ENCODE measurements at places on chromosomes 6 and 20.

GRCh38 chr6:64255000-64255399 lies 619.4 kb downstream of the PHF3 start:
- DNase-seq: no peak

- no peak for DNase-seq
These were observed 216.5 kb upstream of the SSTR4 start for GRCh38 chr20:22818636-22819035.

DNA sequence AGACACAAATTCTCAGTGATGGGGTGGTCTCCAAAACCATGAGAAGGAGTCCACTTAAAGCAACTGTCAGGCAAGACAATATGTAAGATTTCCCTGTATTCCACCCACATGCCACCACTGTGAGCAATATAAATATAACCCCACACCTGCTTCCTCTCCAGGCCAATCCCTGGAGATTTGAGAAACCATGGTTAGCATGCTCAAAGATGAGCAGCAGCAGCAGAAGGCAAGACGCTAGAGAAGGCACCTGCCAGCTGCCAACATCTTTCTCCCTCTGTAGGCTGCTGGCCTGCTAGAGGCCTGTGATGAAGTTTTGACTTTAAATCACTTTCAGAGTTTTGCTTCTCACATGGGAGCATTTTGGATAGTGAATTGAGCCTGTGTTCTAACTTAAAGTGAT lies 7.9 kb upstream of the SOD2 start:
- DNase-seq: no peak

GRCh38 chr6:6919173-6919572 lies 188.6 kb upstream of the RREB1 start:
- DNase-seq: no peak

GRCh38 chr6:22071270-22072041 lies 225.4 kb downstream of the PRL start:
- DNase-seq: peak; percentile 5

GRCh38 chr20:53463101-53463972 lies 130.3 kb downstream of the ZNF217 start:
- DNase-seq: no peak

DNA sequence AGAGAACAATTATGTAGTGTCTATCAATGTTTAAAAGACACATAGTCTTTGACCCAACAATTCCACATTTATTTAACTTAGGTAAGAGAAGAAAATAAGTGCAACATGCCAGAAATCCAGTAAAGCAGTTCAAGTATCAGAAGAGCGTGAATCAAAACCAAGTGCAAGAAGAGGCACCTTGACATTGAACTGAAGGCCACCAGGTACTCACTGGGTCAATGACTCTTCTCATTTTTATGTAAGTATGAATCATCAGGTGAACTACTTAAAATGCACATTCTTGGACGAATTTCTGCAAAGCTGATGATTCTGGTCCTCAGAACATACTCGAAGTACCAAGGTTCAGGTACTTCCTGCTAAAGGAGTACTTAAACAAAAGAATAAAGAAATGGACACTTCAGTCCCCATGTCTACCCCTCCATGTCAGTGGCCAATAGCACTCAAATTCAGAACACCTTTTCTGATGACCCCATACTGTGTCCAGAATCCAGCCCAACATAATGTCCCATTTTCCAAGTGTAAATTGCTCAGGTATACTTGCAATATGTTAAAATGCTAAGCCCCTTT lies 481.9 kb downstream of the GJA1 start:
- no peak for DNase-seq

- no peak for DNase-seq
These were observed 15.9 kb downstream of the PRDM1 start for GRCh38 chr6:106102034-106102433.

DNA sequence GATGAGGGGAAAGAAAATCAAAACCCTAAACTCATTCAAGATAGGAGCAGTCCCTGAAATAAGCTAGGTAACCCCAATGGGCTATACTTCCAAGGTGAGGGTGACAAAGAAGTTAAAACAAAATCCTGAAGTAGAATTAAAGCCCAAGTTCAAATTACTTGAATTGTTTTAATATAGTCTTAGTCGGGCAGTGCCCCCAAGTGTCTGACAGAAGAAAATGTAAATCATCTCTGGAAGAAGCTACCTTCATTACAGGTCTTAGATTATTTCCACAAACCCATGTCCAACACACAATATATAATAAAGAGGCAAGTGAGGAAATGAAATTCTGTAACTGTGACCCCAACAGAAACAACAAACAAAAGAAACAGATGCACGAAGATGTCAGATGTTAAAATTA lies 36.8 kb upstream of the L3MBTL3 start:
- no peak for DNase-seq

- DNase-seq: no peak
These were observed 18.3 kb downstream of the RTN4IP1 start for GRCh38 chr6:106611030-106611429.

DNA sequence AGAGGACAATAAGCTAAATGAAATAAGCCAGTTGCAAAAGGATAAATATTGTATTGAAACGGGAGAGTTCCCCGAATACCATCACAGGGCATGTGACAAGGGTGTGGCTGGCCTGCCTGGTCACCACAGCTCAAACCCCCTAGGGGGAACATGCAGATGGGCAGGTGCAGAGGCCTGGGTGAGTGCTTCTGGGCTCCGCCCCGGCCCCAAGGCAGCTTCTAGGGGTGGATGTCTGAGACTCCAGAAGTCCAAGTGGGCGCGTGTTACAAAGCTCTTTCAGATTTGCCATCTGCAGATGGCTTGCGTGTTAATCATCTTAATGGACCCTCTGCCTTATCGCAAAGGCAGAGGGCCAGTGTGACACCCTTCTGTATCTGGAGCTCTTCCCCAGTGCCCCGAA lies 559.2 kb upstream of the IMPG1 start:
- DNase-seq: no peak

GRCh38 chr6:110322151-110322873 lies 35.8 kb downstream of the METTL24 start:
- DNase-seq: no peak

DNA sequence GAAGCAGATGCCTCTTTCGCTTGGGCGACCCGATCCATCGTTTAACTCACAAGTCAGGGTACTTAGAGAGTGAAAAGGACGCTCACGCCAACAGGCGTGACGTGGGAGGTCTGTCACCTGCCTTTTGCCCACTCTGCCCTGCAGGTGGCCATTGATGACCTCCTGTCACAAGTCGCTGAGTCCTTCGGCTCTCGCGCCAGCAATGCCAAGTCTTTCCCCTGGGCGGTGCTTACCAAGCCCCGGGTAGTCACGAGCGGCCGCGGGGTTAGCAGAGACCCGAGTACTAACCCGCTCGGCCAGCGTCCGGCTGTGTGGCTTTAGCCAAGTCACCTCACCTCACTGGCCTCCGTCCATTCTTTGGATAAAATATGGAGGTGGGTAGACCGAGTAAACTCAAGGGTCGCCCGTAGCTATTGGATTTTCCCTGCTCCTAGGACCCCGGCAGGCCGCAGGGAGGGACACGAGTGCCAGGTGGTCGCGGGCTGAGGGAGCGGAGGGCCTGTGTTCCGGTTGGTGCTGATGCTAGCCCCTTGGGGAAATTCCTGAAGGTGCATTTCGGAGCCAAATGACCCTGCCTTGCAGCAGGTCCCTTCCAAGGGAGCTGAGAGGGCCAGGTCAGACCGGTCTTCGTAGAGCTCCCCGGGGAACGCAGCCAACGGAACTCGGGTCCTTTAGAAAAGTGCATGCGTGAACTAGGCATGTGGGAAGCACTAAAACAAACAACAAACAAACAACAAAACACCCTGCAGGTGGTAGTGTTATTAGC lies 668 bp downstream of the PKIB start:
- peak; percentile 65 for DNase-seq

- no peak for DNase-seq
These were observed 297.7 kb downstream of the CDC5L start for GRCh38 chr6:44685213-44685612.

GRCh38 chr6:112342511-112342910 lies 4.6 kb upstream of the RFPL4B start:
- no peak for DNase-seq

DNA sequence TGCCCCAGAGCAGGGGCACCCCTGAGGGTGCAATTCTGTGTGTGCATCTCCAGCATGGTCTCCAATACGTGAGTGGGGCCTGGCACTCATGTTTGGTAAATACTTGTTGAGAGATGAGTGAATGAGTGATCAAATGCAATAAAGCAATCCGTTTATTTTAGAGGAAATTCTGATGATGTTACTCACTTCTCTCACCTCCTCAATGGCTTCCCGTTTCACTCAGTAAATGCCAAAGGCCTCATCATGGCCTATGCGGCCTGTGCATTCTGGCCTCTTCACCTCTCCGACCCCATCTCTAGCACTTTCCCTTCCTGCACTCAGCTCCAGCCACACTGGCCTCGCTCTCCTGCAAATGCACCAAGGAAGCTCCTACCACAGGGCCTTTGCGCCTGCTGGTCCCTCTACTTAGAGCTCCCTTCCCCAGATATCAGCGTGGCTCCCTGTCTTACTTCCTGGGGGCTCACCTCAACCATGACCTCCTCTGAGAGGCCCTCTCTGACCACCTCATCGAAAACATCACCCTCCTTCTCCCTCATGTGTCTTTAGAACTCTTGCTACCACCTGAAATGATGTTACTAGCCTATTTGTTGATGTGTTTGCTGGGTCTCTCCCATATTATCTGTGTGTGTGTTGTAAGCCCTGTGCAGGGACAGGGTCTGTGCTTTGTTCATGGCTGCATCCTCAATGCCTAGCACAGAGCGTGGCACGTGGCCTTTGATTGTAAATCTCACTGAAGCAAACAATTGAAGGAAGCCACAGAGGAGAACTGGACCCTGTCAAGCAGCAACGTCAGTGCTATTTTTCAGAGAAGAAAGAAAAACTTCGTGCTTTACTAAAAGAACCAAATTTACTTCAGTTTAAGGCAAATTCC lies 42.6 kb downstream of the RAB44 start:
- no peak for DNase-seq

- no peak for DNase-seq
These were observed 5.1 kb downstream of the BRPF3 start for GRCh38 chr6:36201612-36202011.

DNA sequence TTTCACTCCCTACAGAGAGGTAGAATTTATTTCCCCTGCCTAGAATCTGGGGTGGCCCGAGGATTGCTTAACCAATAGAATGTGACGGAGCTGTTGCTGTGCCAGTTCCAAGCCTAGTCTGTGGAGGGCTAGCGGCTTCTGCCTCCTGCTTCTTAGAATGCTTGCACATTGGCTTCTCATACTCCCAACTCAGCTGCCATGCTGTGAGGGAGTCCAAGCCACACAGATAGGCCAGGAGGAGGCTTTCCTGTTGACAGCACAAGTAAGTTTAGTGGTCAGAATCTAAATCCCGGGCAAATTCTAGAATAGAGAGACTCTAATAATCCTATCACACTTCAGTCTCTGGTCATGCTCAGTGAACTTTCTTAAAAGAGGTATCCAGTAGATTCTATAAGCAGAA lies 57.5 kb upstream of the SNRPB2 start:
- DNase-seq: no peak

- no peak for DNase-seq
These were observed 83.1 kb upstream of the CST7 start for GRCh38 chr20:24866008-24866407.

- no peak for DNase-seq
These were observed 108.7 kb upstream of the SIRPA start for GRCh38 chr20:1786486-1786885.

DNA sequence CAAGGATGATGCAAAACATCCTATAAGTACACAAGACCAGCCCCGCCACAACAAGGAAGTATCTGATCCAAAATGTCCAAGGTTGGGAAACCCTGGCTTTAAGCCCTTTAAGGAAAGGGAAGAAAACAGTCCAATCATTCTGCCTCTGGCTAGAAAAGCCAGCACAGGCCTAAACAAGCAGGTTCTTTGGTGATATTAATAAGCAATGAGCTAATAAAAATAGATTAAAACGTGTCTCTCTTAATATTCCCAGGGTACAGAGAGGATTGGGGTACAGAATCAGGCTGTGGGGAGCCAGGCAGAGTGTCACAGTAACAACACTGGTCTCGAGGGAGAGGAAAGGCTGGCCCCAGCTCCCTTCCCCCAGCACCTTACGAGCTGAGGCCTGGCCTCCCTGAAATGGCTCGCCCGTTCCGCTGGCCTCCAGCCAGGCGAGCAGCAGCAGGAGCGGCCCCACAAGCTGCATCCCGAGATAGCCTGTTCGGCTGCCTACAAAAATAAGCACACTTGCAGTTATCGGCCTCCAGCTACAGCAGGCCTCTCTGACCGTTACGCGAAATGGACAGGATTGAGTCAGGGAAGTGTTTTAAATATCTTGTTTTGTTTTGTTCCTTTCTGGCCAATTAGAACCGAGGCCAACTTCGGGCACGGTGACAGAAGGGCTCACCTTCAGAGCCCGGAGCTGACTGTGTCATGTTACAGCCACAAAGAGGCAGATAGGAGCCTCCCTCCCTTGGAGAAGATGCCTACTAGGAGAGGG lies 4.0 kb upstream of the ZMYND8 start:
- peak; percentile 86 for DNase-seq

GRCh38 chr6:17998442-17998841 lies 11.0 kb upstream of the KIF13A start:
- DNase-seq: no peak

- no peak for DNase-seq
These were observed 606.9 kb downstream of the CDH26 start for GRCh38 chr20:60565083-60565482.
